CD8-positive, alpha-beta T cell (primary cell): ENCODE measurements at places on chromosomes 7 and 10.

- no peak for DNase-seq
Observed at GRCh38 chr7:123863461-123863860, 18.5 kb downstream of the HYAL4 start.

DNA sequence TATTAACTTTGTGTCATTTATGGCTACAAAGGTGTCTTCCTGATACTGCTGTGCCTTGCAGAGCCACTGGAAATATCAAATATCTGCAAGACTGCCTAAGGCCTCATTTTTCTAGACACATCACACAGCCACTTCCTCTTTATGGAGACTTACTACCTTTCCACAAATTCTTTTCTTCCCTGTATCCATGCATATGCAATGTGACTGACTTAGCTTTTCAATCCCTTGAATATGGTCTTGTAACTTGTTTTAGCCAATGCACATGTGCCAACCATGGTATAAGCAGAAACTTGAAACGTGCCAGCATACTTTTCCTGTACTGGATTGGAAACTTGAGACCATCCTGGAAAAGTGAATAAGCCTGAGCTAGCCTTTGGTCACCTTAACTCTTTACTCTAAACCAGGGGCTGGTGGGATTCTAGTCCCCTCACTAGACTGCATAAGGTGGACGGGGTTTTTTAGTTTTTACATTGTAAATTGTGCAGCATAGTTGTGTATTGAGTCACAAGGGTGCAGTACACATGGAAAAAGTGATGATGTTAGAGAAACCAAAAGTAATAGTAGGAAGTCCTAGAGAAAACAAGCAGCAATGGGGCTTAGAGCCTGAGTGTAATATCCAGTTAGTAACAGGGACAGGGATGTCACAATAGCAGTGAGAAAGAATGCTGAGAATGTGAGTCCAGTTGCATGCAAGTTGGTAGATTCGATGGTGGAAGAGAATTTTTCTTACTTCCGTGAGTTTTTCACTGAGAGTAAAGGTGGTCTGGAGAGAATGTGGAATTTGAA is 879.5 kb downstream of the SORCS1 start:
- DNase-seq, result no peak

GRCh38 chr10:132846631-132847415 is 60.9 kb upstream of the NKX6-2 start:
- no peak for DNase-seq

- DNase-seq, result no peak
Observed at GRCh38 chr7:15782656-15783055, 96.2 kb upstream of the MEOX2 start.
